Activated CD8-positive, alpha-beta T cell treated with anti-CD3 and anti-CD28 coated beads, Interleukin-2, amount 10 ng/mL, durations not matched to agents 7 days and 5 days (primary cell): ENCODE measurements at places on chromosomes 6 and 20.

- DNase-seq = no peak
Observed at GRCh38 chr6:92559611-92560010, 859.7 kb downstream of the EPHA7 start.

DNA sequence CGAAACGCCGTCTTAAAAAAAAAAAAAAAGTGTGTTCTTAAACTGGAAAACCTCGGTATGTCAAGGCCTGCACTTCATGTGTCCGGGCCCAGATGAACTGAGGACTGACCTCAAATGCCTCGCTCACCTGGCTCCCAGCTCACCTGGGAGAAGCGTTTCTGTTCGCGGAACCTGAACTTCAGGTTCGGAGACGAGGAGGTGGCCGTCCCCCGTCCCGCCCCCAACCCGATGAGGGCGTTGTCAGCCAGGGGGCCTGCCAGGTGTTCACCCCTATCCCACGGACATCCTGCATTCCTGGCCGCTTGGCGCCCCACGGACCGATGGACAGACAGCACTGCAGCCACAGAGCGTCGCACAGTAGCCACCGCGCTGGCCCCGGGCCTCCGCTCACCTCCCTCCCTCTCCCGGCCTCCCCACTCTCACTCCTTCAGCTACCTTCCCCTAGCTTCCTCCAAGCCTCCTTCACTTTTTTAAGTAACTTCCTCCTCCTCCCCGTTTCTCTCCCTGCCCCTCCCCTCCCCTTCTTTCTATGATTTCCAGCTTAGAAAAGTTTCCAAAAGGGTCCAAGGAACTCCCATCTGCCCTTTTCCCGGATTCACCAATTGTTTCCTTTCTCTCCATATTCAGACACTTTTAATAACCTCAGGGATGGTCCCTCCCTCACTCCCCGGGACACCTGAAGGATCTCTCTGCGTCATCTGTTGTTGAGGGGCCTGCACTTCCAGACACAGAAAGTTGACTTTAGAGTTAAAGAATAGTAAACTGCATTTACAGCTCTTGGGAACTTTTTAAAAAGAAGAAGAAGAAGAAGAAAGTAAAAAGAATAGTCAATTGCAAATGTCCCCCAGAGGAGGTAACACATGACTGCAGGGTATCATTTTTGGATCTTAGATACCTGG is 22.7 kb upstream of the MCM3 start:
- DNase-seq = no peak

DNA sequence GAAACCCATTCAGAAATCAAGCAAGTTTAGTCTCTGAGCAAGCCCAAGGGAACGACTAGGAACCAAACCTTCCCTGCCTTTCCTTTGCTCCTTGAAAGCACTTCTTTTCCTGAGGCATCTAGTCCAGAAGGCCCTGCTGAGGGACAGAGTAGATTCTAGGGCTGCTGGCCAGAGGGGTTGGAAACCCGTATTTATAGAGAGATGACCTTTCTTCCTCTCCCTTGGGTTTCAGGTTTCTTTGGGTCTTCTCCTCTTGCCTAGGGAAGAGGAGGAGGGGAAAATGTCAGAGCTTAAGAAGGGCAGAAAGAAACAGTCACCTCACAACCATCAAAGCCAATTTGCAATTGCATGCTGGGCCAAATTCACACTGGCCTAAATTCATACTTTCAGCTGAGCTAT is 5.8 kb downstream of the APOBEC2 start:
- DNase-seq = no peak

DNA sequence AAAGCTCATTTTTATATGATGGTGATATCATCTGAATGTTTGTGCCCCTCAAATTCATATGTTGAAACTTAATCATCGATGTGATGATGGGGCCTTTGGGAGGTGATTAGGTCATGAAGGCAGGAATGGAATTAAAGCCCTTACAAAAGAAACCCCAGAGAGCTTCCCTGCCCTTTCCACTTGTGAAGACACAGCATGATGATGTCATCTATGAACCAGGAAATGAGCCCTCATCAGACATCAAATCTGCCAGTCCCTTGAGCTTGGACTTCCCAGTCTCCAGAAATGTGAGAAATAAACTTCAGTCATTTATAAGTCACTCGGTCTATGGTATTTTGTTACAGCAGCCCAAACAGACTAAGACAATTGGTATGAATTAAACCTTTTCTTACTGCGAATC is 153.1 kb downstream of the MYB start:
- no peak for DNase-seq

GRCh38 chr6:5214570-5215052 is 46.1 kb downstream of the LYRM4 start:
- DNase-seq = no peak

GRCh38 chr20:973785-974194 is 28.3 kb downstream of the RSPO4 start:
- DNase-seq = peak; percentile 56

DNA sequence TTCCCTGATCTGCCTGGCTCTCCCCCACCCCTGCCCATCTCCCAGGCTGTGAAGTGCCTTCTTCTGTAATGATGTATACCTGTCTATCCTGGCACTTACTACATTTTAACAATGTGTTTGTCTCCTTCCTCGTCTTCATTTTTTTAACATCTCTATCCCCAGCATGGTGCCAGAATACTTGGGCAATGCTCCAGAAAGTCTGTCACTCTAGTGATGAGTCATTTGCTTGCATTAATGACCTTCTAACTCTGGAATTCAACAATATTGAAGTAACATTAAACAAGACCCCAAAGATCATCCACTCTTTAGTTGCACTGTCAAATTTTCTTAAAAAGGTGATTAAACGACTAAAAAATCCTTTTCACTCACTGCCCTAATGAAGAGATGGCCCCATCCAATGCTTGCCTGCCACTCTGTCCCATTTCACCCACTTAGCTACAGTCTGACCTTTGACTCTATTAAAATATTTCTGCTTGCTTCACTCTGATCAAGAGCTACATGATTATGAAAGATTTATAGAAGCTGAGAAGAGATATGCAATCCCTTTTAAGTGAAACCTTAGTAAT is 7.7 kb upstream of the KLHL31 start:
- no peak for DNase-seq

- DNase-seq = no peak
Observed at GRCh38 chr20:24046888-24047287, 58.3 kb upstream of the GGTLC1 start.

- DNase-seq = no peak
Observed at GRCh38 chr6:67653561-67653960, 981.5 kb upstream of the ADGRB3 start.

DNA sequence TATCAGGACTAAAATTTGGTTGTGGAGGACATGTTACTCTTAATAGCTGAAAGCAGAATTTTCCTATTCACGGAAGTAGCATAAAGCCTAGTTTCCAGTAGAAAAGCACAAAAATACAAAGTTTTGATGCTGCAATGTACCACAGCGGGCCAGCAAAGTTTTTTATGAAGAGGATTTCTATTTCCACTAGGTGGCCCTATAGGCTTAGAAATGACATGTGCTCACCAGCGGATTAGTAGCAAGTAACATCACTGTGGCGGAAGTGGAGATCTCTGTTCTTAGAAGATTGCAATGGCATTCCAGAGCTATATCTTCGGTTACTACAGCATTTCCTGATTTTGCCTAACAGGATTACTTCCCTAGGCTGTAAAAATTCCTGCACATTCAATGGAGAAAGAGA is 1219.0 kb upstream of the EYS start:
- DNase-seq = no peak

DNA sequence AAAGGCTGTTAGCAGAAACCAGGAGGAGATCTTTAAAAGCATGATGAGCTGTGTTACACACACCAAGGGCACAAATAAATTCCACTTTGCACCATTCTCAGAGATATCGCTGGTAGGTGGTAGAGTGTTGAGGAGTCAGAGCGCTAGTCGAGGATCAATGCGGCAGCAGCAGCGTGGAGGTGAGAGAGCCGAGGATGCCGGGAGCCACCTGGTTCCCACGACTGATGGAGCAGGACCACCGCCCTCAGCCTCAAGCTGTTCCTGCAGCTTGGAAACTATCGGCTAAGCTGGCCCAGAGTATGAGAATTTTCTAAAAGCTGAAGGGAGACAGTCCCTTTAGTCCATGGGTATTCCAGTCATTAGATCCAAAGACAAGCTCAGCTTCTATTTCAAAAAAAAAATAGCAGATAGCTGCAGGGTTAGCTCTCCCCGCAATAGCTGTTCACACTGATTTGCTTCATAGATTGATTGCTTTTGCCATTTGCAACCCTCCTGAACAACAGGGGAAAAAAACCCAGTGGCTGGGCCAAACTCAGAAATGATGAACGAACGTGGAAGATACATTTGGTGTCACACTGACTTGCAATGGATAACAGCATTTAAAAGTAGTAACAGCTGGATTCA is 106.2 kb downstream of the LCA5 start:
- DNase-seq = no peak

DNA sequence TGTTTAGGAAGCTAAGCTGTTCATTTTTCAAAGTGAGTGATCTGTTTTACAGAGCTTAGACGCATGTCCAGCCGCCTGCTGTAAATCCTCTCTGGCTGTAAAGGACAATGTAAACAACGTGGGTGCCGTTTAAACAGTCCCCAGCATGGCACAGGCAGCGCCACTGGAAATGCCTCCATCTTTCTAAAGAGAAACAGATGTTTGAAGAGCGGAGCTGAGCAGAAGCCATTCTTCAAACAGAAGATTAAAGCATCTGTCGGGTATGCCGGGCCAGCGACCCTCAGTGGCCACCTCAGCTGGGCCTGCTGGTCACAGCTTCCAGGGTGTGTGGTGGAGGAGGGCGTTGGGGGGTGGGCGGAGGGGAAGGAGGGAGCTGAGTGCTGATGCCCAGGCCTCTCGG is 138.6 kb downstream of the ERMARD start:
- DNase-seq = no peak

GRCh38 chr6:156167016-156167624 is 610.1 kb upstream of the ARID1B start:
- DNase-seq = no peak

- DNase-seq = no peak
Observed at GRCh38 chr6:11374036-11375010, 141.9 kb upstream of the NEDD9 start.

- no peak for DNase-seq
Observed at GRCh38 chr6:80437221-80437620, 330.8 kb downstream of the BCKDHB start.

GRCh38 chr6:165641672-165642156 is 21.3 kb downstream of the PDE10A start:
- DNase-seq = no peak

DNA sequence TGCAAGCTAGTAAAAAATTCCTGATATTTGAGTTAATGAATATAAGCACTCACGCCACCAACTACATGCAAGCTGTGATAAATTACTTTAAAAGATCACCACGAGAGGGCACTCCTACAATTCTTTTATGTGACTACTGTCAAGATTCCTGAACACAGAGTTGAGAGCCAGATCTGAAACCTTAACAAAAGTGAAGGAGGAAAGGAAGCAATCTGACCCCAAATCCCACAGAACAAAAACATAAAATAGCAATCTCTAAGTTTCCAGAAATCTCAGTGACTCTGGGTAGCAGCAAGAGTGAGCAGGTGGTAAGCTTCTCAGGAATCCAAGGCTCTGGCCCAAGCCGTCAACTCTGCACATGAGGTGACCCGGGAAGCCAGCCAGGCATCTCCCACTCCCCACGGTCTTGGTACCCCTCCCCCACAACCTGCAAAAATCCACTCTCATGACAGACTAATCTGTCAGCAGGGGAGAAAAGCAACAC is 55.1 kb downstream of the STAU1 start:
- DNase-seq = peak; percentile 30

- DNase-seq = no peak
Observed at GRCh38 chr20:4029505-4030467, 14.4 kb upstream of the RNF24 start.

- DNase-seq = no peak
Observed at GRCh38 chr6:39057251-39058155, 8.9 kb downstream of the GLP1R start.

DNA sequence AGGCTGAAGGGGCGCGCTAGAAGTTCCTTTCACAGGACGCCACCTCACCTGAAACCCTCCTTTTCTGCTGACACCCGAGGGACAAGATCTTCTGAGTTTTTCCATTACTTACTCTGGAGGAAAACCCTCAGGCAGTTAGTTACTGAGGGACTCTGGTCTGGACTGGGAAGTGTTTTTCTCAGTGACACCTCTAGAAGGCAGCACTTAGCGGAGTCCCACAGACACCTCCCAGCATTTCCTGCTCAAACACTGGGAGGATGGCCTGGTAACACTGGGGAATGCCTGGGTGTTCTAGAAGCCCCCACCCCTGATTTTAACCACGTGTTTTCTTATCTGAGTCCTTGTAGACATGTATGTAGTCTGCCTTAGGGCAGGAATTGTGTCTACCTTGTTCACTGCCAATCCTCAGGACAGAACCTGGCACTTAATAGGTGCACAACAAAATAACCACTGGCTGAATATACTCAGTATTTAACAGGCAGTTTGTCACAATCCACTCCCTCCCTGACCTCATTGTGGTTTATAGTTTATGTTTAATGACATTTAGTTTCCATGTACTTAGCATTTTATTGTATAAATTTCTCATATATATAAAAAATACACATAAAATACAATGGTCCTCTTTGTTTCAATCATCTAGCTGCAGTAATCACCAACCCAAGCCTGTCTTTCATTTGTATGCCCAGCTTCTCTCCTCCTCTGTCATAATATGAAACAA is 4.8 kb downstream of the GSTA3 start:
- no peak for DNase-seq

- DNase-seq = no peak
Observed at GRCh38 chr6:163878698-163879097, 464.2 kb downstream of the QKI start.

DNA sequence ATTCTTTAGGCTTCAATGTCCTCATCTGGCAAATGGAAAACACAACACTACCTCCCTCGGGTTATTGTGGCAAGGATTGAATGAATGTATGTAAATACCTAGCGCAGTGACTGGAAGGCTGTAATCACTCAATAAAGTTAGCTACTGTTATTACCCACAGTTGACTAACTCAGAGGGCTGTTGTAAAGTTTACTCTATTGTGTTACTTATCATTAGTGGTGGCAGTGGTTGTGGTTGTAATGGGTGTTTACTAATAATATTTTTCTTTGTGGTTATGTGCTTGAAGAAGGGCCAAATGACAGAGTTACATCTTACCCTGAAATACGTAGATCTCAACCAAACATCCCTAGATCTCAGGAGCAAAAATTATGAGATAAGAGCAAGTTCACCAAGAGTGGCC is 42.0 kb upstream of the PXDC1 start:
- no peak for DNase-seq

DNA sequence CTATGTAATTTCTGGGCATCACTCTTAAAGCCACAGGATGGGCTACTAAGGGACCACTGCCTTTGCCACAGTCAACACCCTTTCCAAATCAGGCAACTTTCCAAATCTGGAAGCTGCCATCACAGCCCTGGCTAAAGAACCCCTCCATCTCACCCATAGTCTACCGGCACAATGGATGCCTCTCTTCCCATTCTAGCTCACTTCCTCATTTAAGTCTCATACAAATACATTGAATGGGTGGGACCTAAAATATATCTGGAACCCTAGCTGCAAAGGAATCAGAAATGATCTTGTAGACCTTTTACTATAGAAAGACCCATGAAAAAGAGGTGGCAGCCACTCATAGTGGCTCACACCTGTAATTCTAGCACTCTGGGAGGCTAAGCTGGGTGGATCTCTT is 3.3 kb upstream of the TREML4 start:
- no peak for DNase-seq

- no peak for DNase-seq
Observed at GRCh38 chr6:96811136-96811535, 26.1 kb downstream of the GPR63 start.
